Stimulated activated CD4-positive, alpha-beta T cell treated with anti-CD3 and anti-CD28 coated beads, Interleukin-2, amount 100 ng/mL, for 4 hours (primary cell): ENCODE measurements at places on chromosomes 5 and 9.

DNA sequence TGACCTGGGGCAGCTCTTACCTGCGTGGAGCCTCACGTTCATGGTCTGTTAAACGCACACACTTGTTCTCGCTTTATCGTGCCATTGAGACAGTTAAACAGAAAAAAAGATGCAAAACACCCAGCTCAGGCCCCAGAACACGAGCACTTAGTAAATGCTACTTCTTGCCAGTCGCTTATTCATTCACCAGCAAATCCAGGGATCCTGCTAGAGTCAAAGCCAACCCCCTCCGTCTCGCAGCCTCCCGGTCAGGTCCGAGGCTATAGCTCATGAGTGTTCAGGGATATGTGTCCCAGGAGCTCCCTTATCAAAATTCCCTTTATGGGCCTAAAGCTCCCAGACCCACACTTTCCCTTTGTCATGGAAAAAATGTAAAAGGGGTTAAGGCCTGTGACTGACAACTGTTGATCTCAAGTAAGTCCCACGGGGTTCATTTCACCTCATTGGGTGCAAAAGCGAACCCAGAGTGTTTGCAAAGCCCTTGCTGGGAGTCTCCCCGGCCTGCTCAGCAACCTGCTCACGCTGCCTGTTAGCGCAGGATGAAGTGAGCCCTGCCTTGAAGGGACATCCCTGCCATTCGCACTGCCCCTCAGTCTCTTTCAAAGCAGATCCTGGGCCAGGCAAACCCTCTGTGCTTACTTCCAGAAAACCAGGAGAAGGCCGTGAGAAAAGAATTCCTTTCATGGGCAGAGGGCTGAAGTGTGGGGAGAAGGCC, 40.7 kb downstream of the HRH2 start:
- no peak for DNase-seq

DNA sequence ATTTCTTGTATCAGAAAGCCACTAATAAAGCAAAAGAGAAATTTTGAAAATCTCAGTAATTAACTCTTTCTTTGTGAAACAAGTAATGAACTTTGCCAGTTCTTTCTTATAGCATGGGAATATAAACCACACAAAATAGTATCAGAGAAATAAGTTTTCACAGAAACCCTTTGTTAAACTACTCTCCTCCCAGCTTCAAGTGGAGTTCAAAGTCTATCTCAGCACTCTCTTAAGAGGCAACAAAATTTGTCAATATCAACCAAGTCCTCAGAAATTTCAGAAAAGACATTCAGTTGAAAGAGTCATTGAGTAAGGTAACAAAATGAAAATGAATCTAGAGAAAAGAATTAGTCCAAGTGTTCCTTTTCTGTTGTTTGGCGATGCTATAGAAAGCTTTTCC, 89.3 kb downstream of the NTRK2 start:
- no peak for DNase-seq

DNA sequence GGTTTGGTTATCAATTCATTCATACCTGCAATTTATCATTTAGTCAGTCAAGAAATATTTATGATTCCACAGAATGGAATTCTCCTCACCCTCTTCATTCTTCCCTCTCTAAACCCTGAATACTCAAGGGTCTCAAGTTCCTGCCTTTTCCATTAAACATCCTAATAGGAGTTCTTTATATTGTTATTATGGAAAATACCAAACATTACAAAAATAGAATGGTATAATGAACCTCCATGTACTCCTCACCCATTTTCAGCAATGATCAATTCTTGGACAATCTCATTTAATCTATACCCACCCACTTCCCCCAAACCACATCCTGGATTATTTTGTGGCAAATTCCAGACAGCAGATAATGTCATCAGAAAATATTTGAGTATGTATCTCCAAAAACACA, 74.5 kb downstream of the ADAMTS12 start:
- DNase-seq: no peak

- no peak for DNase-seq
These were observed 33.6 kb upstream of the ACOT12 start for GRCh38 chr5:81427566-81427965.

- DNase-seq: peak; percentile 70
These were observed 41.6 kb upstream of the LCP2 start for GRCh38 chr5:170338933-170339779.
